ENCODE measurements at places on chromosomes 12 and 14. TPM values are rescaled to one million over a fixed set of nuclear protein-coding genes. Genes with fewer than 3 reads are reported as not detected.
A peak's percentile ranks its signal among the peaks of the same experiment; 100 is the strongest.

The SSPN gene
- total RNA-seq = 11.5 TPM

GRCh38 chr12:26680727-26681455 is 152.1 kb downstream of the ITPR2 start:
- H3K4me1 ChIP-seq = peaks cover 28% of the 10 kb centered on the region
- H3K27ac ChIP-seq = no peak overlapping the region
- no peak for DNase-seq

GRCh38 chr14:104319491-104320241 is 181.3 kb downstream of the KIF26A start:
- H3K27ac ChIP-seq = no peak overlapping the region
- H3K36me3 ChIP-seq = 0 out of 2 replicates have a peak, but pooled peaks cover 5% of the 10 kb centered on the region
- no peak overlapping the region for H3K4me3 ChIP-seq

- peak overlapping the region; percentile 100 for H3K27ac ChIP-seq
- H3K4me1 ChIP-seq = peaks cover 78% of the 10 kb centered on the region
- peaks cover 45% of the 10 kb centered on the region for H3K36me3 ChIP-seq
- H3K27me3 ChIP-seq = peaks cover 9% of the 10 kb centered on the region
- H3K4me3 ChIP-seq = peak overlapping the region; percentile 85
- DNase-seq = peak; percentile 99
These were observed 25.6 kb downstream of the ELK3 start for GRCh38 chr12:96219700-96220206.

DNA sequence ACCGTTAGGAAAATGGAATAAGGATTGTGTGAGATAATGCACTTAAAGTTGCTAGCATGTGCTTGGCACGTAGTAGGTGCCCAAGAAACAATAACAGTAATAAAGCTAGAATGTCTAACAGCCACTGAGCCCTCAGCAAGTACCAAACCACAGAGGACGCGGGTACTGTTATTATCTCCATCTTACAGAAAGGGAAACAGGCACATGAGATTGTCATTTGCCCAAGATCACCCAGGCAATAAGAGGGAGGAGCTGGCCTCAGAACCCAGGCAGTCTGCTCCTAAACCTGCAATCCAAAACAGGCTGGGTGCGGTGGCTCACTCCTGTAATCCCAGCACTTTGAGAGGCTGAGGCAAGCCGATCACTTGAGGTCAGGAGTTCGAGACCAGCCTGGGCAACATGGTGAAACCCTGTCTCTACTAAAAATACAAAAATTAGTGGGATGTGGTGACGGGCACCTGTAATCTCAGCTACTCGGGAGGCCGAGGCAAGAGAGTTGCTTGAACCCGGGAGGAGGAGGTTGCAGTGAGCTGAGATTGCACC is 5.1 kb upstream of the SDS start:
- no peaks in the 10 kb centered on the region for H3K36me3 ChIP-seq
- H3K27me3 ChIP-seq = peaks cover 12% of the 10 kb centered on the region
- DNase-seq = no peak
- H3K27ac ChIP-seq = no peak overlapping the region
- H3K4me3 ChIP-seq = no peak overlapping the region
- peaks cover 11% of the 10 kb centered on the region for H3K4me1 ChIP-seq

- H3K36me3 ChIP-seq = no peaks in the 10 kb centered on the region
- peaks cover 13% of the 10 kb centered on the region for H3K4me1 ChIP-seq
- peak overlapping the region; percentile 89 for H3K4me3 ChIP-seq
- H3K27me3 ChIP-seq = peaks cover 15% of the 10 kb centered on the region
- no peak overlapping the region for H3K27ac ChIP-seq
These were observed 153.2 kb upstream of the DDHD1 start for GRCh38 chr14:53306267-53306721.

- no peaks in the 10 kb centered on the region for H3K27me3 ChIP-seq
- peaks cover 16% of the 10 kb centered on the region for H3K36me3 ChIP-seq
- H3K4me3 ChIP-seq = peak overlapping the region; percentile 30
- DNase-seq = peak; percentile 93
- H3K4me1 ChIP-seq = peaks cover 52% of the 10 kb centered on the region
These were observed 12.4 kb downstream of the ERG28 start for GRCh38 chr14:75648066-75648838.

- no peaks in the 10 kb centered on the region for H3K36me3 ChIP-seq
- no peak for DNase-seq
- no peak overlapping the region for H3K27ac ChIP-seq
- H3K4me1 ChIP-seq = no peaks in the 10 kb centered on the region
- H3K4me3 ChIP-seq = no peak overlapping the region
These were observed 6.8 kb upstream of the RASAL1 start for GRCh38 chr12:113142173-113142885.

Data from HFFc6 (cell line).